ENCODE measurements at places on chromosomes 4 and X.

GRCh38 chr4:132332932-132333723 lies 816.0 kb upstream of the PCDH10 start:
- no peak for DNase-seq

DNA sequence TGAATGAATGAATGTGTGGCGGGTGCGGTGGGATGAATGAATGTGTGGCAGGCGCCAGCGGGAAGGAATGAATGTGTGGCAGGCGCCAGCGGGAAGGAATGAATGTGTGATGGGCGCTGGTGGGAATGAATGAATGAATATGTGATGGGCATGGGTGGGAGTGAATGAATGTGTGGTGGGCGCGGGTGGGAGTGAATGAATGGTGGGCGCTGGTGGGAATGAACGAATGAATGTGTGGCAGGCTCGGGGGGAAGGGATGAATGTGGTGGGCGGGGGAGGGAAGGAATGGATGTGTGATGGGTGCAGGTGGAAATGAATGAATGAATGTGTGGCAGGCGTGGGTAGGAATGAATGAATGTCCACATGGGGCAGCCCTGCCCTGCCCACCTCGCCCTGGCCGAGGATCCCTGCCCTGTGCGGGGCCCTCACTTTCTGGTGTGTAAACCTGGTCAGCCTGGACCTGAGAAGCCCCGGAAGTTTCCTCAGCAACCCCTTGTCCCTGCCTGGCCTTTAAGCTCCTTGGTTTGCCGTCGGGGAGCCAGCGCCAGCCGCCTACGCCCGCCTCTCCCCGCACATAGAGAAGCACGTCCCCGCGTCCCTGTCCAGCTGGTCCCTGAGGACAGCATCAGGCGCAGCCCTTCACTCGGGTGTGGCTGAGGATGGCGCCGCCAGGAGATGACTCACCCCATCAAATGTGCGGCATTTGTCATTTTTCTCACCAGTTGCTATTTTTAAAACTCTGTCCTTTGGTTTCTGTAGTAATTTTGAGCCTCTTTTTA lies 112.8 kb upstream of the LRPAP1 start:
- no peak for DNase-seq

DNA sequence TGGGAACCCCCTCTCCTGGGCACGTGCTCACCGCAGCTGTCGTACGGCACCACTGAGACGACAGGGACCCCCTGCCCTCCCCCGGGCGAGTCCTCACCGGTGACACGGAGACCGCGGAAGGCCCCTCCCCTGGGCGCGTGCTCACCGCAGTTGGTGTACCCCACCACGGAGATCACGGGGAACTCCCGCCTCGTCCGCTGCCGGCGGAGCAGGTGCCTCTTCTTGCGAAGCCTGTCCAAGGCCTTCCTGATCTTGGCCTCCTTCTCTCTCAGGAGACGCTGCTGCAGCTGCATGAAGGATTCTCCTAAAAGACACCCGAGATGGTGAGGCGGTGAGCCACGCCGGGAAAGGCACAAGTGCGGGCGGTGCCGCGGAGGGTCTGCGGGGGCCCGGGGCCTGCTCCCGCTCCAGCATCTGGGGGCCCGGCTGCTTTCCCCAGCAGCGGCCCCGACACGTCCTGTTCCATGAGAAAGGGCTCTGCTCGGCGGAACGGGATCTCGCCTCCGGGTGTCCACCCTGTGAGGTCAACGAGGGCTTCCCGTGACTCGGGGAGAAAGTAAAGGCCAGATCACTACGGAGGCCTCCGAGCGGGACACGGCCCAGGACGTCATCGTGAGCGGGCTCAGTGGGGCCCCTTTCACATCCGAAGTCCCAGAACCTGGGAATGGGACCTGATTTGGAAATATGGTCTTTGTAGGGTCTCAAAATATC lies 5.8 kb downstream of the GTPBP6 start:
- DNase-seq: no peak

DNA sequence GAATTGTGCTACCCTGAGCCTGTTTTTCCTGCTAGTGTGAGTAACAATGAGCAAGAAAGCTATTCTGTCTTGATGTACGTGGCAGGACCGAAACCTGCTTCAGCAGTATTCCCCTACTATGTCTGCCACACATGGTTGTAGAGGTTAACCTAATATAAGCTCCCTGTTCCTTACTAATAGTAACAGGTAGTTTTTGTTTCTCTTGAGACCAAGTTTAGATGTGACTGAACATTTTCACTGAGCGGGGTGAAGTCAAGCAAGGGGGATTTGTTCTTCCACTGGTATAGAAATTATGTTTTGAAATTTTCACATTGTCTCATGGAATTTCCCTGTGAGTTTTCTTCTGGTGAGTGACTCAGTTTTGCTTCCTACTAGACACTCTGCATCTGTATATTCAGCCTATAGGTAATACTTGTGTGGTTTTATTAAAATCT lies 37.3 kb downstream of the RRAGB start:
- no peak for DNase-seq

- no peak for DNase-seq
These were observed 11.0 kb downstream of the ATP5ME start for GRCh38 chr4:663046-663437.

DNA sequence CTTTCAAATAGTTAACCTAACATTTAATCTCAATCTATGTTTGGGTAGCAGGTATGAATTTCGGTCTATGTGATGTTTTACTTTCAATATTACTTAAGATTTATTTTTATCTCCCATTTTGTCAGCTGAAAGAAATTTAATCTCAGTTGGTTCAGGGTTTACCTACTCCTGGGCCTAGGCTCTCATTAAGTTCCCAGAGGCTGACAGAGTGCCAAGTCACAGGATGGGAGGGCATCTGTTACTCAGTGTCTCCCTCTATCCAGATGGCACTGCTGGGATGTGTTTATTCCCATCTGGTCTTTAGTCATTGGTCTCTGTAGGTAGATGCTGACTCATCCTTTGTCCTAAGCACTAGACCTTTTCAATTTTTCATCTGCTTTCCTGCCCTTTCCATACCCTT lies 129.4 kb upstream of the ARSJ start:
- peak; percentile 32 for DNase-seq

- no peak for DNase-seq
These were observed 14.9 kb downstream of the PKD2 start for GRCh38 chr4:88022289-88022688.

DNA sequence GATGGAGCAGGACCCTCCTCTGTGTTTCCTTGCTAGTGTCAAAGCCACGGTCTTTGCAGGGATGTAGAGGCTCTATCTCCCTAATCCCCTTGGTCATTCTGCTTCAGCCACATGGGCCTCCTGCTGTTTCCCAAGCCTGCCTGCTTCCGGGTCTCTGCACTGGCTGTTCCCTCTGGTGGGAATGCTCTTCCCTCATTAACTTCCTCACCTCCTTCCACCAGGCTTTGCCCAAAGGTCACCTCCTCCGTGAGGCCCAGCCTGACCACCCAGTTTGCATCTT lies 56.6 kb downstream of the ABLIM2 start:
- DNase-seq: no peak

- peak; percentile 6 for DNase-seq
These were observed 139.4 kb upstream of the SCML1 start for GRCh38 chrX:17597836-17598439.

GRCh38 chrX:7060444-7060843 lies 87.1 kb upstream of the STS start:
- DNase-seq: no peak

DNA sequence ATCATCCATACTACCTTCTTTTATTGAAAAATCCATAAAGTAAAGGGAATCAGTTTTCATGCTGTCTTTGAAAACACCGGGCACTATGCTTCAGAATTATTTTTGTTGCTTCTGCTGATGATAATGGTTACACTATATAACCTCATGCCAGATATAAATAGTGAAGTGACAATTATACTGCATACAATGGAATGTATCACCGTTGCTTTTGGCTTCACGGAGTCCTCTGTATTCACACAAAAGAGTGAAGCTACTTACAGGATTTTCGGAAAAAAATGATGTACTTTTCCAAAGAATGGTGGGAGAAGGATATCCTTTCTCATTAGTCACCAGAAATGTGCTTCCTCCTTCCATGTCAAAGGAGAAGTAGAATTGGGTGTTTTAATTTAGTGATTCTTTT lies 159.1 kb upstream of the PITX2 start:
- no peak for DNase-seq

DNA sequence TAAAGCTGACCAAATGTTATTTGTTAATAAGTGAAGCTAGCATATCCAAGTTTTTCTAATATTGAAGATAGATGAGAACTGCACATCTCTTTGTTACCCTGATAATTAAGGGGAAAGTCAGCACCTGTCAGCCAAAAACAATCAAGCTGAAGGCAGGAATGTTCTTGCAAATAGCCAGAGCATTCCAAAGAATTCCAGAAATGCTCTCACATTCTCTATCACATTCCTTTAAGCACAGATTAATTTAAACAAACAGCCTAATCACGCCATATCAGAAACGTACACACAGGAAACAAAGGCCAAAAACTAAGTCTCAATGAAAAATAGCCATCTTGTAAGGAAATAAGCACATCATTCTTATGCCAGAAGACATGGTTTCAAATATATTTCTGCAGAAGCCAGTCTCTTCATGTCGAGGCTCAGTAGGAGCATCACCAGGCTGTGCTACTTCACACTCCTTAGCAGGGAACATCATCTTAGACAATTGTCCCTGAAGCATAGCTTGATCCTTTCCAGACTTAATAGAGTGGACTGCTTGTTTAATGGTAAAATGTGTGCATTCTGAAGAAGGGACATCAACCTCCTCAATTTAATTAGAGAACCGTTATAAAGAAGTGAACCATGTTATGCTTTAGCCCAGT lies 252.9 kb upstream of the TTC29 start:
- no peak for DNase-seq

DNA sequence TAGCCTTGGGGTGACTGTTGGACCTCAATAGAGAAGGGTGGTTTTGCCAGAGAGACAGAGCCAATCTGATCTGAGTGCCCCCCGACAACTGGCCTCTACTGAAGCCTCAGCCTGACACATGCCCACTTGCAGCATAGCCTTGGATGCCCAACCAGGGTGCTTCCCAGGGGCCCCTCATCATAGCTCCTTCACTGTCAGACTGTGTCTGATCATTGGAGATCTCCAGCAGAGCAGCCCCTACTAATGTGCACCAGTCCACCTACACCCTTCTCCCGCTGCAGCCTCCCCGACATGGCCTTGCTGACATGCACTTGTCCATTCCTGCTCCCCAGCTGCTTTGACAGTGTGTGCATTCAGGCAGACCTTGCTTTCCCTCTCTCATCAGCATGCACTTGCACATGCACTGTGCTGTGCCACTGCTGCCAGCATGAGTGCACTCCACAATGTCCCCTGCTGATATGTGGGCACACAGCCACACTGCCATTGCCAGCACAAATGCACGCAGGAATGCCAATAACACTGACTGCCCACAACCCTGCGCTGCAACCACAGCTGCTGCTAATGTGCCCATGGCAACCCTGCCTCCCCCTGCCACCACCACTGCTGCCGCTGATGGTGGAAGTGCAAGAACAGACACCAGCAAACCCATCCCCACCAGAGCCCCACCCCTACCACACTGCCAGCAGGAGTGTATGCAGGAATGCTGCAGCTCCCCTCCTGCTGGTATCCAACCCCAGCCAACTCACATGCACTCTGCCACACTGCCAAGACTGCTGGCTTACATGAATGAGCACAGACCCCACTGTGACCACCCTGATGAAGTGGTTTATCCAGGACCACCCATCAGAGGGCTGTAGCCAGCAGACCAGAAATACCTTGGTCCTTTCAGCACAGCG lies 68.1 kb upstream of the ZMAT1 start:
- DNase-seq: no peak

DNA sequence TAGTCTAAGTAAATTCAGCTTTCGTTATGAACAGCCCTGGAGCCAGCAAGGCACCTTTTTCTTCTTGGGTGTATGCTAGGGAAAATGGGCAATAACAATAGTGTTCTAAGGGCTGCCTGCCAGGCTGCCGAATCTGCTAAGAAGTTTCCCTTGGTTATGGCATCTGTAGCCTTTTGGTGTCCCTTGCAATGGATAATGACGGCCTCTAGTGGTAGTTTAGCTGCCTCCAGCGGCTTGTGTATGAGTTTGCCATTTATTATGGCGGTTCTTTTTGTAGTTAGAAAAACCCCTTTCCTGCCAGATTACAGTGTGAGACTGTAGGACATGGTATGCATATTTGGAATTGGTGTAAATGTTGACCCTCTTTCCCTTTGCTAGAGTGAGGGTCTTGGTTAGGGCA lies 78.9 kb upstream of the SPIN4 start:
- no peak for DNase-seq

DNA sequence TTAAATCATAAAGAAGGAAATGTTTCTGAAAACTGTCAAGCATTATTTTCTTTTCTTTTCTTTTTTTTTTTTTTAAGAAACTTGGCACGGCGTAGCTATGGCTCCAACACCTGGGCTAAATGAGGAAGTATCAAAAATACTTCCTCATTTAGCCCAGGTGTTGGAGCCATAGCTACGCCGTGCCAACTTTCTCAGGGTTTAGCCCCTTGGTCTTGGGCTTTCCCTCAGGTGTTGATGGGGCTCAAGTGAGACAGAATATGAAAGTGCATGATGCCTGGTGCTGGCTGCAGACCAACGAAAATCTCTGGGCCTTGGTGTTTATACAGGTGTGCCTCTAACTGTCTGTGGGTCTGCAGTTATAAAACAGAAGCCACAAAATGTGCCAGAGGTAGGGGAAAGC lies 132.7 kb downstream of the ARHGAP24 start:
- peak; percentile 93 for DNase-seq

DNA sequence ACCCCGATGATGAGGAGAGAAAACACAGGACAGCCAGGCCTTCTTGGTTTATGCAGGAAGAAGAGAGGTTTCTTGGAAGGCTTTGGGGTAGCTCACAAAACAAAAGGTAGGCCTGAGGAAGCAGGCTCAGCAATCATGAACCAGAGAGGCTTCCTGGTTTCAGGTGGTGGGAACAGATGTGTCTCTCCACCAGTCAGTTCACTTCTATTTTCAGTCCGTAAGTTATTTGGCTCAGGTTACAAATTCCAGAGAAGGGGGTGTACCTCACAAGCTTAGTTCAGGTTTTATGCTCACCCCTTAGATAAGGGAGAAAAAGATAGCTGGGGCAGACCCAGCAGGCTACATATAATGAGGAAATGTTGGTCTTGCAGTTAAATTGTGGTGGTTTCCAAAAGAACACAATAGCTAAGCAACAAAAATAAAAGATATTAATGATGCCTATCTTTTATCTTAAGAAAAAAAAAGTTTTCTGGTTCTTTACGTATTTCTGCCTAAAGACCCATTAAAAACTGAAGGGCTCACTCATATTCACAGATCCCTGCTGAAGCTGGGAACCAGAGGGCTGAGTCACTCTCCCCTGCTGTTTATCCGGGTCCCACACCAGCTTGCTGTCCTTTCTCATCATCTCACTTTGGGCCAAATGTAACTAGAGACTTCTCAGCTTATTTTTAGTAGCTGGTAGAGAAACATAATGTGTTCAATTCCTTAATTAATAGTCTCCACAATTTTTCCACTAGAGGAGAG lies 177.0 kb downstream of the CAMK2D start:
- DNase-seq: no peak

GRCh38 chr4:91283726-91284230 lies 1020.0 kb upstream of the GRID2 start:
- no peak for DNase-seq

DNA sequence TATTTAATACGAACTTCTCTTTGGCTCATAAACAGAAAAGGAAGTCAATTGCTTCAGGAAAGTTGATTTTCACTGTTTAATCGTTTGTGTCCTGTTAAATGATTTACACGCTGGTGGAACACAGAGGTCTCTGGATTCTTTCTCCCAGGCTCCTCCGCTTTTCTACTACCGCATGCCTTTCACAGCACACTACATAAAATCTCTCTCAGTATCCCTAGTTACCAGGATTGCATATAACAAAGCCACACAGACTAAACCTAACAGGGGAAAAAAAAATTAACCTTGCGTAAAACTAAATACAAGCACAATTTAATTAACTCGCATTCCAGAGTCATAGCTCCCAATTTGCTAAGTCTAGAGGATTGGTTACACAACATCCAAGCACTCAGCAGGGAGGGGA lies 133.9 kb downstream of the CORIN start:
- no peak for DNase-seq

GRCh38 chr4:151887031-151887815 lies 126.4 kb upstream of the GATB start:
- no peak for DNase-seq
